ENCODE measurements at places on chromosomes 2 and 18.

DNA sequence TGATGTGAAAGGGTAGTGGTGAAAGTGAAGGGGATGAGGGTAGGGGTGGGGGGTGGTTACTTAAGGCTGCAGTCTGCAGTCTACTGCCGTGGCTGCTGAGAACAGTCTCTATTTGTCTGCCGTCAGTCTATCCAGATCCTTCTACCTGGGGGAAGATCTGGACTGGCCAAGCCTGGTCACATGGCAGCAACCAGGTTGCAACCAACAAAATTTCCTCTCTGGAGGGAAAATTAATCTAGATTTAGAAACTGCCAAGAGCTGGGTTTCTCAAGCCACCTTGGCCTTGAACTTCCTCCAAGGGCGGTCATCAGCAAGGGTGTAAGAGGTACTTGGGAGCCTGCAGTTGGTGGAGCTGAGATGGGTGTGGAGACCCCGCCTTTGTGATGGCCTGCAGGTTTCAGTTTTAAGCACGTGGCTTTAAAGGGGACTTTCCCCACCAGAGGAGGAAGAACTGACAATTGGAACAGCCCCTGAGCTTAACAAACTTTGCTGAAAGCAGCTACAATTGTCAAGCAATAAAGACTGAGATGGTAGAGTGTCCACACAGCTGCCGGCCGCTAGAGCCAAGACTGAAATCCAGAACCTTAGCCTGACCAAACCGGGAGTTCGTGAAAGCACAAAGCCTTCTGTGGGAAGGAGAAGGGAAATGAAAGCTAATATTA lies 31.4 kb upstream of the KCMF1 start:
- peak; percentile 23 for DNase-seq

- DNase-seq: no peak
Measured at GRCh38 chr2:236711440-236711839, 141.8 kb downstream of the ACKR3 start.

DNA sequence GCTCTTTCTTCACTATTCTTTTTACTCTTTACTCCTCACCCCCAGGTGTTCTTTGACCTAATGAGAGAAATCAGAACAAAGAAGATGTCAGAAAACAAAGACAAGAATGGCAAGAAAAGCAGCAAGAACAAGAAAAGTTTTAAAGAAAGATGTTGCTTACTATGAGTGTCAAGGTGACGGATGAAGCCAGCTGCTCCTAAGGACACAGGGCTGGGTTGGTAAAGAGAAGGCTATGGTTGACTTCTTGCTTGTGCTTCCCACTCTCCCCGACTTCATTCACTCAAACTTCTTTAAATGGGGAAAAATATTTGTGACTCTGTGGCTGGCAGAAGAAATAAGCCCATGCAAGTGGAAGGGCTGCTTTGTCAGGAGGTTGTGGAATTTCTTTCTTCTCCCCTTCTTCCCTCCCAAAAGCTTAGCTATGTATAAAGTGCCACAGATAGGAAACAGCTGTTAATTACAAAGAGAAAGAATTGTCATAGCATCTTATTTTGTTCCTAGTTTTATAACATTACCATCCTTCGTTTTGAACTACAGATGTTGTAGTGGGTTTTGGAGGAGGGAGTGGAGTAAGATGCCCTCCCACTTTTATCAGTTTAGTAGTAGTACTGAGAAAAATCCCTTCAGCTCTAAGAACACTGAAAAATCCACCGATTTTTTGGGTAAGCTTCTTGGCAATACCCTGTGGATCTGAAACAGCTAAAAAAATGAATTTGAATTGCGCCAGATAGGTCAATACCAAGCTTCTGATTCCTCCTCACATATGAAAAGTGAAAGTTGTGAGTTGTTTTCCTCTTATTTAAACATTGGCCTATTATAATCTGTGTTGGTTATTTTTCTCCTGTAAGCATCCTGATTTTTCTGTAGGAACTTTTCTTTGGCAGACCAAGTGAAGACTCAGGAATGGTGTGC lies 40.7 kb downstream of the RALB start:
- no peak for DNase-seq

GRCh38 chr2:207408086-207408794 lies 121.5 kb upstream of the CREB1 start:
- no peak for DNase-seq

DNA sequence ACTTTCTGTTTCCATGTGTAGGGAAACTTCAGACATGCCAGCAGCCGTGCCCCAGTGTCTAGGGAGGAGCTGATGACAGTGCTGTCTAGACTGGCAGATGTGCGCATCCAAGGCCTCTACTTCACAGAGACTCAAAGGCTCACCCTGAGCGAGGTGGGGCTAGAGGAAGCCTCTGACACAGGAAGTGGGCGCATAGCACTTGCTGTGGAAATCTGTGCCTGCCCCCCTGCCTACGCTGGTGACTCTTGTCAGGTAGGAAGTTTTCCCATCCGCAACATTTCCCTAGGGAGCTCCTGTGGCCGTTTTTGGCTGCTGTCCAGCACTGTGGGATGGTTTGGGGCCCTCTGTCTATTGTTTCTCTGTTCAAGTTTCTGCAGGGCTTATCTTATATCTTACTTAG lies 143.1 kb upstream of the TTC39C start:
- no peak for DNase-seq

- no peak for DNase-seq
Measured at GRCh38 chr18:1092228-1092627, 187.6 kb downstream of the ADCYAP1 start.

DNA sequence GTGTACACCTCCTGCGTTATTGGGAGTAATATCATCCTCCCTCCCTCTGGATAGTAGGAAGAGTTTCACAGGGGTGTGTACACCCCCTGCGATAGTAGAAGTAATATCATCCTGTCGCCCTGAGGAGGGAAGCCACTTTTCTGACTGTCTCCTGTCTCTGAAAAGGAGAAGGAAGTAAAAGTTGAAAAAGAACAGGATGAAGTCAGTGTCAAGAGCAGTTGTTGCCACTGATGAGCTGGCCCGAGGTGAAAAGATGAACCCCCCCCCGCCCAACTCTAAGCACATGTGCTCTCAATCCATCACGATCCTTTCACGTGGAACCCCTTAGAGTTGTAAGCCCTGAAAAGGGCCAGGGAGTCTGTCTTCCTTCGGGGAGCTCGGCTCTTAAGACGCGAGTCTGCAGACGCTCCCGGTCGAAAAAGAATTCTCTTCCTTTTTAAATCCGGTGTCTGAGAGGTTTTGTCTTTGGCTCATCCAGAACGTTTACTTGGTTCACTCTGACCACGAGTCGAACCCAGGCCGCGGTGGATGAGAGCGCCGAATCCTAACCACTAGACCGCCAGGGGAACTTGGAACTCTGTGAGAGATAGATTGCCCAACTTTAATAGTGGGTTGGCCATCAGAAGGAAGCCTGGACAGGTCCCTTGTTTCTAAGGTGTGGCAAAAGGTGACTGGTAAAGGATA lies 22.4 kb upstream of the NAGK start:
- DNase-seq: peak; percentile 14

DNA sequence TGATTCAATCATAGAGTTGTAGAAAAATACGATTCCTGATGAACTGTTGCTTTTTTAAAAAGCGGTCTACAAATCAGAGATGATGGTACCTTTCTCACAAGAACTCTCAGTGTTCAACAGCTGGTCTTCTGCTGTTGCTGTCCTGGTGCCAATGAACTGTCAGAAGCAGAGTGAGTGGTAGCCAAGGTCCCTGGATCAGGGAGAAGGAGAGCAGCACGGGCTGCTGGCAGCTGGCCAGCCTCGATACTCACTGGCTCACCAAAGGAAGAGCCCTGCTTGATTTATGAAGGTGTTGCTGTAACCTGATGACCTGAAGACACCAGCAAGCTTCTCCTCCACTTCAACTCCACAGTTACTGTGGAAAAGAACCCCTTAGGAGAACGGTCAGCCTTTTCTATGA lies 300.8 kb upstream of the SOX11 start:
- DNase-seq: no peak

DNA sequence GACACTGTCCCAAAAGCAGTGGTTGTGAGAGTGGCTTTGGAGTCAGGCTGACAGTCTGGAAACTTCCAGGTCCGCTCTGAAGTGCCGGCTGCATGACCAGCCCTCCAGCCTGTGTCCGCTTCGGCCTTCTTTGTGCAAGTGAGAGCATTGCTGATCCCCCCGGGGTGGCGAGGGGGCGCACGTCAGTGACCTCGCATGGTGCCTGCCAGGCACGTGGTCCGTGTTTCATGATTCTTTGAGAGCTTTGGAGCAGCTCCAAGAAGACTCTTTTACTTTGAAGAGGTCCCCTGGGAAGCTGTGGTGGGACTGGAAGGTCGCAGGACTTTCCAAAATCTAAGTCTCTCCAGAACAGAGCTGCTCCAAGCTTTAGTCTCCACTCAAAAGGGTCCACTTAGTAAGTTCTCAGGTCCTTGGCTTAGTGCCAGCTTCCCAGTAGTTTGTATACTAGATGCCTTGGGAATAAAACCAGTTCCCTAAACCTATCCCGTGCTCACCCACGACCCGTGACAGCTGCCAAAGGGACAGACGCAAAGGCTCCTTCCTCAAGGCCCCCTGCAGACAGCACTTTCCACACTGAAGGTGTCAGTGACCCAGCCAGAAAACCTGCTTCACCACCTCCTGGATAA lies 68.8 kb downstream of the ADI1 start:
- DNase-seq: no peak

DNA sequence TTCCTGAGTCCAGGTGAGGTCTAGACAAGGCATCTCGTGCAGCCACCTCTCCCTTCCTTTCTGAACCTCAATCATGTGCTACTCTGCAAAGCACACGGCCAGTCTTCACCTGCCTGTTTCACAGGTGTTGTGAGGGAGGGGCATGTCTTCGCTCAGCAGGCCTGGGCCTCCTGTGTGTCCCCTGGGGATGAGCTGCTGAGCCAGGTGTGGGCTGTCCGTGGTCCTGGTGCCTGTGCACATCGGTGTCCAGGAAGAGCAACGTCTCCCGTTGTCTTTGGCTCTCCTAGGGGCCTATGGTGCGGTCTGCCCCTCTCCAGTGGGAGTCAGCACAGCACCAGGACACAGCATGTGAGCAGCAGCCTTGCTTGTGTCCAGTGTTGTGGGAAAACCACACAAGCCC lies 16.7 kb downstream of the ARHGEF4 start:
- DNase-seq: no peak

GRCh38 chr2:136286423-136286822 lies 168.5 kb upstream of the CXCR4 start:
- no peak for DNase-seq

- no peak for DNase-seq
Measured at GRCh38 chr2:175309799-175310198, 128.3 kb upstream of the ATP5MC3 start.

- no peak for DNase-seq
Measured at GRCh38 chr2:30974554-30974953, 163.7 kb downstream of the GALNT14 start.

- DNase-seq: no peak
Measured at GRCh38 chr2:88919087-88919738, 227.7 kb downstream of the RPIA start.

GRCh38 chr18:74512321-74513053 lies 16.3 kb downstream of the CNDP2 start:
- DNase-seq: no peak

- no peak for DNase-seq
Measured at GRCh38 chr2:130807659-130808385, 28.9 kb upstream of the ARHGEF4 start.

GRCh38 chr18:60092073-60092472 lies 192.3 kb downstream of the PMAIP1 start:
- no peak for DNase-seq

DNA sequence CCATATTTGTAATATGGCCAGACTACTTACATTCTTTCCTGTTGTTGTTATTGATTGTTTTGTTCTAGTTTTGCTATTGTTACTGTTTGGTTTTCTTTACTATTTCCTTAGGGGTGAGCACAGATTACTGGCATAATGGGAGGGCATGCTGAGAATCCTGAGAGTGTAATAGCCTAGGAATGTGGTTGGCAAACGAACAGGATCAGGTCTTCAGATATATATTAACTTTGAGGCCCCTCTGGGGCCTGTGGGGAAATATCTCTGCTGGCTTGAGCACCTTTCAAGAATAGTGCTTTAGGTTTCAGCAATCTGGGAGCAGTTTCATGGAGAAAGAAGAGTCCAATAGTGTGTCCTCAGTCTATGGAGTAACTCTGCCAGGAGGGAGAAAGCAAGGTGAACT lies 144.4 kb downstream of the THSD7B start:
- no peak for DNase-seq

GRCh38 chr2:26530696-26531095 lies 52.8 kb upstream of the OTOF start:
- no peak for DNase-seq

DNA sequence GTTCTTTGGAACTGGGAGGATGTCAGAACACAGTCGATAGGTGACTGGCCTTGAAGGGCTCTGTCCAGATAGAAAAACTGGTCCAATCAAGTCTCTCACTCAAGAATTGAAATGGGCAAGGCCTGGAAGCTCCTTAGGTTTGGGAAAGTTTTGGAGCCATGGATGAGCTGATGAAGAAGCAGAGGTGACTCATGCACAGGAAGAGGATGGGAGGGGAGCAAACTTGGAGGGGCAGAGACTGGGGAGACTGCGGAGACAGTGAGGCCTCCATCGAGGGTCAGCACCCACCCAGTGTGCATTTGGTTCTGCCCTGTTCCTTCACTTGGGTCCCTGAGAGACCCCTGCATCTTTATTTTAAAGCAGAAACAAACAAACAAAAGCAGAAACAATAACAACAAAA lies 41.1 kb downstream of the SOWAHC start:
- DNase-seq: no peak

GRCh38 chr2:231640641-231641111 lies 48.0 kb downstream of the TEX44 start:
- DNase-seq: no peak

DNA sequence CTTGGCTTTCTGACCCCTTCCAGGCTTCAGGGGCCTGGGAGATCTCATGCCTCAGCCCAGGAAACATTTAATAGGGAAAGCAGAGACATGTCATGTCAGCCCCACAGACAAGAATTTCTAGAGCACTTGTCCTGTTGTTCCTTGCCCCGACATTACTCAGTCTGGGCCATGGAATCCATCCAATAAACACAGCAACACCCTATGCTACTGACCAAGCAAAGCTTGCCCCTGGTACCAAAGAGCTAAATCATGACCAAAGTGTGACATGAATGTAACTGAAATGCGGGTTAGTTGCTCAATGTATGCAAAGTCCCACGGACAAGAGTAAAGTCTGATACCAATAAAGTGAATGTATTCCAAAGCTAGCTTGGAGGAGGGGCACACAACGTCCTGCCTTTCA lies 35.1 kb downstream of the EHD3 start:
- DNase-seq: no peak

DNA sequence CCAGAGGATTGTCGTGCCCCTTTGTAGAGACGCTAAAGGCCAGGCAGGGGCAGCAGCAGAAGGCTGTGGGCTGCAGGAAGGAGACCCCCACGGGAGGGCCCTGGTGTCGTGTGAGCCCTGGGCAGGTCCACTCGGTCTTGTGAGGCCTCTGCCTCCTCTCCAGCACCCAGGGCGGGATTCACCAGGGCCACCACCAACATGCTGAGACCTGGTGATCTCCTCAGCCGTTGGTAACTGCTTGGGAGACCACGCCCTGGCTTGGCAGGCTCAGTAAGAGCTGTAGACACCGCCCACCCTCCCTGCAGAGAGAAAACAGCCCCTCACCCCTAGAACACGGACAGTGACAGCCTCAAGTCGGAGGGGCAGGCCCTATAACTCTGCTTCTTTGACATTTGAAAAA lies 21.1 kb downstream of the MBP start:
- no peak for DNase-seq
